SJSA1 (cell line): ENCODE measurements at places on chromosomes 13 and 19.

- DNase-seq: peak; percentile 52
These were observed at the start of gene ICAM1 for GRCh38 chr19:10270616-10271394. ICAM1 (plus strand) TSS chr19:10271120; CDS start chr19:10271160, 40 bp downstream.

DNA sequence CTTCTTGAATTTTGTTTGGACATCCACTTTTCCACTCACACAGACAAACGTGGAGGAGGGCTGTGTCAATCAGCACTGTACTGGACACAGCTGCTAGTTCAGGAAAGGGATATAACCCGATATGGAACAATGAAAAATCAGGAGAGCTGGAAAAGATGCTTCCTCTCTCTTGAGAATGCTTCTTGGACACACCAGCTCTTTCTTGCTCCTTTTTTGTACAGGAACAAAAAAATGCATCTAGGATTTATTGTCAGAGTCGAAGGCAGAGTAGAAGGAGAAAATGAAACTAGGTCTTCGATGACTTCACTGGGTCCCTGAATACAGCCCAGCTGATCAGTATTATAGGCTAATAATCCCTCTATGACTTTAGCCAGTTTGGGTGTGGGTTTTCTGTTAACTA lies 62.2 kb downstream of the PEG3 start:
- no peak for DNase-seq

- DNase-seq: no peak
These were observed 26.9 kb upstream of the RCBTB2 start for GRCh38 chr13:48559638-48560320.

DNA sequence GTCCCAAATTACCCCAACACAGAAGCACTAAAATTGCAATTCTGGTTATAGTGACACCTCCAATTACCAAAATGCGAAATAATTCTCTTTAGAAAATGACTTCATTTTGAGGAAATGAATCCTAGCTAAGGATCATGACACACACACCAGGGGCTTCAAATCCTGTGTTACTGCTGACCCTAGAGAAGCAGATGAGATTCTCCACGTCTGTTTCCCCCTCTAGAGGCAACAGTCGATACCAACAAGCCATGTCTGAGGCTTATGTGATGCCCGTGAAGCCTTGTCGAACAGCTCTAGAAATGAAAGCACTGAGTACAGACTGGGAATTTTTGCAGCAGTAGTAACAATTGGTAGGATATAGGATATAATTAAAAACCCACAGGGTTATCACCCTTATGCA lies 153.6 kb upstream of the TMTC4 start:
- DNase-seq: no peak

GRCh38 chr13:53151336-53152056 lies 122.9 kb downstream of the OLFM4 start:
- DNase-seq: peak; percentile 42

- no peak for DNase-seq
These were observed 41.8 kb downstream of the PIBF1 start for GRCh38 chr13:72823724-72824123.

- DNase-seq: peak; percentile 80
These were observed 606 bp downstream of the ERCC5 start for GRCh38 chr13:102846261-102847015.

DNA sequence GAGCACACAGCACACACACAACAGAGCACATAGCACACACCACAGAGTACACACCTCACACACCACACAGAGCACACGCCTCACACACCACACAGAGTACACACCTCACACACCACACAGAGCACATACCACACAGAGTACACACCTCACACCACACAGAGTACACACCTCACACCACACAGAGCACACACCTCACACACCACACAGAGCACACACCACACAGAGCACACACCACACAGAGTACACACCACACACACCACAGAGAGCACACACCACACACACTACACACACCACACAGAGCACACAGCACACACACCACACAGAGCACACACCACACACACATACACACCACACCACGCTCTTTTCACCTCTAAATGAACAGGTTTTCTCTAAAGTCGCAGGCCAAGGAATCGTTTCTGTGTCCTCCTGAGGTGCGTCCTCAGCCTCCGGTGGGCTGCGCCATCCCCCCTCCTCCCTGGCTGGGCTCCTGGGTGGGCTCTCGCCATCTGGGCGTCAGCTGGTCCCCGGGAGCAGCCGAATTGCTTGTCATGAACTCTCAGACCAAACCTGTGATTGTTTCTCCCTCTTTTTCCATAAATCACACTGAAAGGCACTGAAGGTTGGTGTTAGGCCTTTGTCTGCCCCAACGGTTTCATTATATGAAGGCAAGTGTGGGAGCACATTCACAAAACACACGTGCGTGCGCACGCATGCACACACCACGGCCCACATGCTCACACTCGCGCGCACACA lies 37.4 kb downstream of the TMEM255B start:
- DNase-seq: no peak

- no peak for DNase-seq
These were observed 13.2 kb upstream of the CRTC1 start for GRCh38 chr19:18670312-18670711.

GRCh38 chr19:34171539-34171876 lies 796 bp upstream of the LSM14A start:
- peak; percentile 57 for DNase-seq

GRCh38 chr19:55346725-55347441 lies 7.2 kb downstream of the KMT5C start:
- no peak for DNase-seq

DNA sequence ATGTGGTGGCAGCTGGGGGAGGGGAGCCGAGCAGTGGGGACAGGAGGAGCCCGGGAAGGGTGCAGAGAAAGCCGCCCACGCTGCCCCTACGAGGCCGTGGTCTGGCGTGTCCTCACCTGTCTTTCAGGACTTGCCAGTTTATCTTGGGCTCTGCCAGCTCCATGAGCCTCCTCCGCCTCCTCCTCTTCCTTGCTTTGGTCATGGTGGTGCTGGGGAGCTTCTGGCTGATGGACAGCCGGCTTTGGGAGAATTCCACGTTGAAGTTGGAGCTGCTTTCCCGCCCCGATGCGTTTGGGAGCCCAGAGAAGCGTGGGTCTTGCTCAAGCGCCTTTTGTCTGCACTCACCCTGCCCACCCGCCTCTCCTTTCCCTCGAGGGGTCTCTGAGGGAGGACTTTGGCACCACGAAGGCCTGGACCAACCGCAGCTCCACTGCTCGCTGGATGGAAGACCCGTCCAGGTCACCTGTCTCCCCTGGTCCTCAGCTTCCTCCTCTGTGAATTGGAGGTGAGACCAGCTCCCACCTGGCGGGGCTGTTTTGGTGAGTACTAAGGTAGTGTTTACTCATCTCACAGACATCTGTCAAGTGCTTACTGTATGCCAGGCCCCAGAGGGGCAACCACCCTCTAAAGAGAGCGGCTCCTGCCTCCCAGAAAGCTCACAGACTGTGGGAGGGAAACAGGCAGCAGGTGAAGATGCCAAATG lies 29.7 kb upstream of the MIER2 start:
- DNase-seq: peak; percentile 37

GRCh38 chr19:55472463-55472862 lies 4.0 kb upstream of the ZNF628 start:
- no peak for DNase-seq

DNA sequence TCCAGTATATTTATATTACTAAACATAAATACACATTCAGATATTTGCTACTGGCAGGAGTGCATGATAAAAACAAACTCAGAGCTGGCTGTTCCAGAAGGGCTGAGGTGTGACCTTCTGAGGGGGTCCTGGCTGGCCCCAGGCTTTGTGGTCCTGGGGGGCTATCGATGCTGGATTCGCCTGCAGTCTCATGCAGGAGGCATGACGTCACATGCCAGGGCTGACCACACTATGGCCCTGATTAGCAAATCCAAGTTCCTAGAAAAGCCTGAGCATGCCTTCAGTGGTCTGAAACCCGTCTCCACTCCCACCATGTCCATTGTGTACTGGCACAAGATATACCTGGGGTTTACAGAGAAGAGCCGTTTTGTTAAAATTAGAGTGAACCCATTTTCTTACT lies 97.9 kb downstream of the KL start:
- DNase-seq: no peak

DNA sequence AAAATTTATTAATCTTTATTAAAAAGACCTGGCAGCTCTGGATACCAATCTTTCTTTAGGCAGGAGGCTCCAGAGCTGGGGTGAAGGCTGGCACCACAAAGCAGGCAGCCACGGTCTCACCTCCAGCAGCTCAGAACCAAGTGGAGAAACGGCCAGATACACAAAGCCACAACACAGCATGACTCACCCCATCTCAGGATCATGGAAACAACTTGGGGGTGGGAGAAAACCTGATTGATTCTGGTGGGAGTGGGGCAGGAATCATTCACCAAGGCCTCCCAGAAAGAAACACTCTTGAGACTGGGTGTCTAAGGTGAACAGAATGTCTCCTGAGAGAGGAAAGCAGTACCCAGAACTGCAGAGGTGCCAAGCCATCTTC lies 64.2 kb downstream of the CRYL1 start:
- no peak for DNase-seq

GRCh38 chr19:5957170-5957569 lies 20.8 kb downstream of the RANBP3 start:
- no peak for DNase-seq

GRCh38 chr13:74205313-74205690 lies 71.1 kb upstream of the KLF12 start:
- DNase-seq: no peak

GRCh38 chr19:48568345-48568886 lies 16.4 kb downstream of the SULT2B1 start:
- DNase-seq: peak; percentile 90

DNA sequence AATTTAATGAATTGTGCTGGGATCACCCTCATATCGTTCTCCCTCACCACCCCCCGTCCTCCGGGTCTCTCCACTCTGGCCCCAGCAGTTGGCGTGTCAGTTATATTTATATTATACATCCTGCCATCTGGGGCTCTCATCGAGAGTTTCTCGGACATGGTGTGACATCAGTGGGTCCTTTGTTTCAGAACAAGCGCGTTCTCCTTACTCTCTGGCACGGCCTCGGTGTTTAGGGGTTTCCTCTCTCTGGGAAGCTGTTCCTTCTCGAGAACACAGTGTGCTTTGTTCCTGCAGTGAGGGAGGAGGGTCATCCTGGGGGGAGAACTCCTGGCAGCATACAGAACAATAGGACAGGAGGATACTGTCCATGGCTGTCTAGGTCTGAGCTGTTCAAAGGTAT lies 9.8 kb upstream of the MCF2L start:
- no peak for DNase-seq

DNA sequence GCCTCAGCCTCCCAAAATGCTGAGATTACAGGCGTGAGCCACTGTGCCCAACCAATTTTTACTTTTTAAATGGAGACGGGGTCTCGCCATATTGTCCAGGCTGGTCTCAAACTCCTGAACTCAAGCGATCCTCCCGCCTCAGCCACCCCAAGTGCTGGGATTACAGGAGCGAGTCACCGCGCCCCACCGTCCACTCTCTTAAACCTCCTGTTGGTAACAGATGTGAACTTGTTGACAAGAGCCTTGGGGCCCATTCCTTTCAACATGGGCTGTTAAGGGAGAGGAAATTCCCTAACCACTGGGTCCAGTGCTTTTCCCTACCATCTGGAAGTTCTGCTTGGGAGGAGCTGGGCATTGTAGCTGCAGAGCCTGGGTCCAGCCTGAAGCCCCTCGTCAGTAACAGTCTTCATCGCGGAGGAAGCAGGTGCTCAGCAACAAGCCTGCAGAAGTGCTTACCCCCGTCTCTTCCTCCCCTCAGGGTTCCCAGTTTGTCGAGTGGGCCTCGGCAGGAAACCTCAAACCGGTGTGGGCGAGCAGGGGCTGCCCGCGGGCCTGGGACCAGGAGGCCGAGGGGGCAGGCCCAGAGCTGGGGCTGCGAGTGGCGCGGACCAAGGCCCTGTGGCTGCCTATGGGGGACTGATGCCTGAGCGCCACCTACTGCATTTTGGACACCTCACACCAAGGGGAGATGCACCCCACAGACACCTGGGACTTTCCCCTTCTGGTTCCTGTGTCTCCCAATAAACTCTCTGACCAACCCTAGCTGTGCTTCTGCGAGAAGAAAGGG lies 4.0 kb upstream of the FLT3LG start:
- no peak for DNase-seq

- DNase-seq: no peak
These were observed 36.2 kb downstream of the CLDN10 start for GRCh38 chr13:95588721-95589120.

DNA sequence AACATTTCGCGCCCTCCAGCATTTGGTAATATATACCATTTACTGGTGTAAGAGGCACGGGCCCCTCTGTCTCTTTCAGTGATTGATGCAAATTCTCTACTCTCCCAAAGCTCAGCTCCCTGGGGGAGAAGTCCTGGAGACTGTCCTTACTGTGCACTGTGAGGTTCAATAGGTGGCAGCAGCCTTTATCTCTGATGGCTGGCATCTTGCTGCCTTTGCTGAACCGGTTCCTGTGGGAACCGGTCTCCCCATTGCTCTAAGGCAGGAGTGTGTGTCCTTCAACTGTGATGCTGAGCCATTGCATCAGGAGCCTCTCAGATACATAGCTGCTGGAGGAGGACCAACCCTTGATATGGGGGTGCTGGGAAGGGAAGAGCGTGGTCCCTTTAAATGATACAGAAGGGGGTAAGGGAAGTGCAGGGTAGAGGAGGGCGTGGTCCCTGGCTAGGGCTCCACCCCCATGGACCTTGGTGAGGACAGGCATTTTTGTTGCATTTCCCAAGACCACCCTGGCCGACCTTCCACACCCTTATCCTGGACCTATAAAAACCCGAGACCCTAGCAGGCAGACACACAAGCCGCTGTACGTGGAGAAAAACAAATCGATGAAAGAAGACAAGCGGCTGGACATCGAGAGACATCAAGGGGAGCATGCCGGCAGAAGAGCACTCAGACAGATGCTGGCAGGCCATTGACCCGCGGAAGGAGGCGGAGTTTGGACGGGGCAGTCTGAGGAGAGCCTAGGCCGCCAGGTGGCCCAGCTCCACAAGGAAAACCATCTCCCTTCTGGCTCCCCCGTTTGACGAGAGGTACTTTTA lies 41.1 kb upstream of the GTF3A start:
- DNase-seq: no peak

DNA sequence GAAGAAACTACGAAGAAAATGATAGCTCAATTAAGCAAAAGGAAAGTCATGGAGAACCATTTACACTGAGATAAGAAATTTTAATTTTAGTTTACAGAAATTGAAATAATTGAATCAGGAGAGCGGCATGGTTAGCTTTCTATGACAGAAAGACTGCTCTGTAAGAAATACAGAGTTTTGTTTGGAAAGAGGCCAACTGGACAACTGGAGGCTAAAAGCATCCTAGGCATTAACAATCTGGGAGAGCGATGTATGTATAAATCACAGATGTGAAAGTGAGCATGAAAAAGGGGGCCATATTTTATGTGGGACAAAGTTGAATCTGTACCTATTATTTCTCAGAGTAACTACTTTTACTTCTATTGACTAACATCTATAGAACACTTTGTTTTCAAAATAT lies 1608.8 kb upstream of the PCDH20 start:
- DNase-seq: no peak

DNA sequence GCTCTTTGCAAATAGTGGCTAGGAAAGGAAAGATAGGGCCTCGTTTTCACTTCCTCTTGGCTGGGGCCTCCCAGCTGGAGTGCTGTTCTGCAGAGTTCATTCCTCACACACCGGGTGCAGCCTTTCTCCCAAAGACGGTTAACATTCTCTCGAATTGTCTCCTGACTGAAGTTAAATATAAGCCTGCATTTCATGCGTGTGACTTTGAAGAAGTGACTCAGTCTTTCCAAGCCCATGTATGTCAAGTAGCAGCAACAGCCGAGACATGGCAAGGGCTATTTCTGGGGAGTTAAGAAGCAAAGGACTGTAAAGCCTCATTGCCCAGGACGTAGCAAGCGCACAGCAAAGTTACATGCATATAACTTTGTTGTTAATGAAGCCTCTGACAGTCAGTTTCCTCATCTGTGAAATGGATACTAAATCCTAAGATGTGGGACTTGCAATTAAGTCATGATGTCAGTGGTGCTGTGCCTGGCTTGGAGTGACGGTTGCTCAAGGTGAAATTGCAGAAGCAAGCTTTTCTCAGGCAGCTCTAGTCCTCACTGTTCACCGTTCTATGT lies 502.4 kb downstream of the MYO16 start:
- peak; percentile 68 for DNase-seq
